ENCODE measurements at places on chromosomes 3 and 15.

DNA sequence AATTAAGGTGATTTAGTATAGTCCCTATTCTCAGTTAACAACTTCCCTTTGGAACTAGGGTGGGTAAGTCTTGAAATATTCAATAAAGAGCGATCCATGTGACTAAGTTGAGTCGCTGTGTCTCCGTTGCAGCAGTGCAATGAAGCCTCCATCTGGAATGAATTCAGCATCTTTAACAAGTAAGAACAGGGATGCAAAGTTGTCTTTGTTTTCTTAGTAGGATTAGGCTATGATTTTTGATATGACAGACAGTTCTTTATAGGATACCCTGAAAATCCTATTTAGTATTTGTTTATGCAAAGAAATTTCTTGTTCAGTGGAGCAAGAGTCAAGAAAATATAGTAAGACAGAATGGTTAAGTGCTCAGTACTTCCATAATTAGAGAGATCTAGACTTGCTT is 52.7 kb downstream of the RBMS3 start:
- no peak for DNase-seq

DNA sequence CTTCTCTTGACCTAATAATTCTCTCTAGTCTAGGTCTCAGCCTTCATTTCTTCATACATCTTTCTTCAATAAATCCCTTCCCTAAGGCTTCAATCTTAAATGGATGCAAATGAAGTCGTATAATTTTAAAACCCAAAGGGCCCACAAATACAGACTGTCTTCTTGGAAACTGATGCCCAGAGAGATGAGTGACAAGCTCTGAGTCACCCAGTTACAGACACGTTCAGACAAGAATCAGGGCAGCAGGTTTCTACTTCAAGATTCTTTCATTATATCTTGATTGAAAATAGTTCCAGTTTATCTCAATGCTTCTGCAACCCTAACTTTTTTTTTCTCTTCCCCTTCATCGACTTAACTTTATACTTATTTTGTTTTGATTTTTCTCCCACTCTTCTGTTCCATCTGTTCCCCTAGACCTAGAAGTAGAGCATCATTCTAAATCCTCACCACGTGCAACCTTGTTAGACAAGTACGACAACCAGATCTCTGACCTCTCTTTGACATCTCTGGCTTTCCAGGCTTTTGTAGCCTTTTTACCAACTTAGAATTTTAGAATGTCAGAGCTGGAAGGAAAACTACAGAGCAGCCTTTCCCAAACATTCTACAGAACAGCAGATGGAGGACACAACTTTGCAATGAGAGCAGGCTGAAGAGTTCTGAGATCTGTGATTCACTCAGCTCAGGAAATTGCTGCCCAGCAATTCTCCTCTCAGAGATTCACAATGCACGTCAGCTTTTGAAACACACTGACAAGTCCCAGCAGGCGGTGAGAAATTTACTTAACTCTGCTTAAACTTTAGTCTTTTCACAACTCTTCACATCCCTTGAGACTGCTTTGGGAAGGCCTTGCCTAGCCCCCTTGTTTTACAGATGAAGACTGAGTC is 25.3 kb downstream of the NCEH1 start:
- no peak for DNase-seq

DNA sequence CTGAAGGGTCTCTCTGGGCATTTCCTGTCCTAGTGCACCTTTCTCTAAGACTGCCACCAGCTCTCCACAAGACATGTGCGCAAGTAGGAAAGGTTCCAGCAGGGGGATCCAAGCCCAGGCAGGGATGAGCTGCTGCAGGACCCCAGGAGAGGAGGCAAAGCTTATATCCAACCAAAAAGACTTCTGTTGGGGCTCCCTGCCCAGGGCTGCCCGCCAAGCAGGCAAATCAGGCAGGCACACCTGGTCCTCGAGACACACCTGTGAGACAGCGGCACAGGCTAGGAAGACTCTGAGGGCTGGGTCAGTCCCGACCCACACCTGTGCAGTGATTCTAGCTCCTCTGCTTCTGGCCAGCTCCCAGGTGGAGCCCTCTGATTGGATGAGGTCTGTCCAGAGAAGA is 80.6 kb downstream of the MYLK start:
- DNase-seq: no peak

- no peak for DNase-seq
Measured at GRCh38 chr3:105963161-105963560, 94.3 kb upstream of the CBLB start.

DNA sequence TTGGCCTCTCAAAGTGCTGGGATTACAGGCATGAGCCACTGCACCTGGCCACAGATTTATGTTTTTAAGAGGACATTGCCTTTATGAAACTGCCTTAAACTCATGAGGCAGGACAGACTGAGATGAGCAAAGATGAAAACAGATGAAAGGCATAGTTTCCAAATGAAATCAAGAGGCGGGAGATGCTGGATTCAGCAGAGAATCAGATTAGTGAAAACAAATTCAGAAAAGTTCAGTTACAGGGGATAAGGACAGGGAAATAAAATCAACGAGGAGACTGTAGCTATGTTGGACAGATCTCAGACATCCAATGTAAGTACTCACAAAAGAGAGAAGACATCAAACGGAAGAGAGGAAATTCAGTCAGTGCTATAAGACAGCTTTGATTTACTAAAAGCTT is 68.1 kb downstream of the ADAMTSL3 start:
- no peak for DNase-seq

DNA sequence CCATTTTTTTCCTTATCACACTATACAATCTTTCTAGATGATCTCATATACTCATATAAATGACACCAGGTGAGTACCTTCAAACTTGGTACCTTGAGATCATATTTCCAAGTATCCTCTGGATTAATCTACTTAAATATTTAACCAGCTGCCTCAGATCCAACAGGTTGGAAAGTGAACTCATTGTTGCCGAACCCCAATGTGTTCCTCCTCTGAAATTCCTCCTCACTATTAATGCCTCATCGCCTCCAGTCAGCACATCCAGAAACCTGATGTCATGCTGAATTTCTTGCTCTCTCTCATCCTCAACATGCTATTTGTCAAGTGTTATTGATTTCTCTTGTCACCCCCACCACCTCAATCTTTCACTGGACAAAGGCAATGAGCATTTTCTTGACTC is 221.8 kb downstream of the FMN1 start:
- DNase-seq: no peak

DNA sequence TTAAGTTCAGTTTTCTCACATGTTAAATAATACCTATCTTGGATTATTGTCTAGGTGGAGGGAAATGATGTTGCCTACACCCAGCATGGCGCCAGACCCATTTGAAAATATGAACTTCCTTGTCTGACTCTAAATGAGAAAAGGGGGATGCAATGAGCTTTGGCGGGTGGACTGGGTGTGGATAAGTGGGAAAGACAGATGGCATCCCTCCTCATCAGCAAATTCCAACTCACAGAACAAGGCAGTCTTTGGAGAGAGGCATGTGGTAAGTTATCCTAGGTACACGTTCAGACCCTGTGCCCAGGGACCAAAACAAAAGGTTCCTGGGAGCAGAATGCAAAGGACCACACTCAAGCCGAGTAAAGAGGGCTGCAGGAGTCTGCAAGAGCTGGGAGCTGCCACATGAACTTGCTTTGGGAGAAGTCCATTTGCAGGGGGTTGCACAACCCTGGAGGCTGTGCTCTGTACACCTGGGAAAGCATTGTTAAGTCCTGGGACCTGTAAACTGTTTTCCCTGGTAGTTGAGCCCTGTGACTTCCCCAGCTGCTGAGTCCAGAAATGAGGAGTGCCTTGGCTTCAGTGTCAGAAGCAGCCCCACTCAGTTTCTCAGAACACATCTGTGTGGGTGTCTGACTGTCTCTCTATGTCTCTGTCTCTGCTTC is 102.3 kb upstream of the TPM1 start:
- no peak for DNase-seq

GRCh38 chr3:37248164-37248563 is 73.8 kb upstream of the LRRFIP2 start:
- no peak for DNase-seq

DNA sequence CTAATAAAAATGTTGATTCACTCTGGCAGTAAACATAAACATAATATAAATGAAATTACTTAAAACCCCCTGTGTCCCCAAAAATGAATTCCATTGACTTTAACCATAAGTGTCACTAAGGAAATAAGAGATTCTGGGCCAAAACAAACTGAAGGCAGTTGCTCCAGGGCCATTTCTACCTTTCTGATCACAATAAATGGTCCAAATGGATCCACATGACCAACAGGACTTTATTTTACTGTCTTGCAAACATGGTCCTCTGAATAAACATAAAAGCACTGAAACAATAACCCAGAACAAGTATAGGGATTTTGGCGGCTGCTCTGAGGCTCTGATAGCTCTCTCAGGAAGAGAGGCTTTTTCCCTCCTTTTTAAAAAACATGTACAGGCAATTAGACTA is 77.3 kb downstream of the ETFA start:
- DNase-seq: no peak

DNA sequence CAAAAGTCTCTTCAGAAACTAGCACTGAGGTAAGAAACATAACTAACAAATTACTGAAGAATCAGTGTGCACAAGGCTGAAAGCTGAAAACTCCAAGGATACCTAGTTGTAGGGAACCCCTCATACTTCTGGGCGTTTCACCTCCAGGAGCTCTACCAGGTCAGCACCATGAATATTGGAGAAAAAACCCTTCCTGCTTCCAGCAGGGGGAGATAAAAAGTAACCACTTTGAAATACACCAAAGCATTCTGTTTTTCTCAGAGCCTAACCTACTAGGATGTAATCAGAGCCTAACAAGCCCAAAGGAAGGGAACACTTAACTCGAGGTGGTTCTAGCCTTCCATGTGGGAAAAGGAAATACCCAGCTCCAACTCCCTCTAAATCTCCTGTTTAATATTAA is 175.8 kb upstream of the MME start:
- no peak for DNase-seq

- DNase-seq: no peak
Measured at GRCh38 chr3:126998728-126999127, 15.8 kb downstream of the PLXNA1 start.

- no peak for DNase-seq
Measured at GRCh38 chr15:79192462-79193036, 90.0 kb upstream of the ANKRD34C start.

DNA sequence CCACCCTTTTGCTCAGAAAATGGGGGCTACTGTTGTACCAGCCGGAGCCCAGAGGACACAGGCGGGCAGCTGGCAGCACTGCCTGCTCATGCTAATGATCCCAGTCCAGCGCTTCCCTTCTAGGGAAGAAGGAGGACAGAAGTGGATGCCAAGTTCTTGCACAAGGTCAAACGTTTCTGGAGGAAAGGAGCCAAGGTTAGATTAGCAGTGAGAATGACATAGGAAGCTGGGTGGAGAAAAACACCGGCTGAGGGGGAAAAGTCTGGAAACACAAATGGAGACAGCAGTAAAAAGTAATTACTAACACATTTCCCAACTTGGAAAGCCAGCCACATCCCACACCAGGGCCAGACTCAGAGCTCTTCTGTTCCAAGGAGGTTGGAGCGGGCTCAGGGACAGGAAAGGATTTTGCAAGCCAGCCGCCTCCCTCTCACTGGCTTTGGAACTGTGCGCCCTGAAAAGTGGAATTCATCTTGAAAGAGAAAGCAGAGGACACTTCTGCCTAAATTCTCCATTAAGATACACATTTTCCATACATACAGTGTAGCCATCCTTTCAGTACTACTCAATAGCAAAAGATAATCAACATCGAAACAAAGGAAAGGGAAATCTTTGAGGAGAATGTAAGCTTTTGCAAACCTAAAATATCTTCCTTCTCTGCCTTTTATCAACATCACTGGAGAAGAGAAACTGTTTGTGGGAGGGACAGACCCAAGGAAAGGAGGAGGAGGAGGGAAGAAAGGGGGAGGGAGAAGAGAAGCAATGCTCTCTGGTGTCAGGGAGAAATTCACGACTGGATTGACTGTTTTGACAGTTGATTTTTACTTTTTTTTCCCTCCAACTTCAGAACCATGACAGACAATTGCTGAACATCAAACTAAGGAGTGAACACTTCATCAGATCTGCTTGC is 133.6 kb downstream of the CD47 start:
- no peak for DNase-seq

GRCh38 chr3:157551961-157552360 is 48.7 kb upstream of the VEPH1 start:
- no peak for DNase-seq

- DNase-seq: no peak
Measured at GRCh38 chr3:20752416-20752815, 566.4 kb upstream of the SGO1 start.

- DNase-seq: no peak
Measured at GRCh38 chr3:194346621-194347020, 4.5 kb downstream of the CPN2 start.

DNA sequence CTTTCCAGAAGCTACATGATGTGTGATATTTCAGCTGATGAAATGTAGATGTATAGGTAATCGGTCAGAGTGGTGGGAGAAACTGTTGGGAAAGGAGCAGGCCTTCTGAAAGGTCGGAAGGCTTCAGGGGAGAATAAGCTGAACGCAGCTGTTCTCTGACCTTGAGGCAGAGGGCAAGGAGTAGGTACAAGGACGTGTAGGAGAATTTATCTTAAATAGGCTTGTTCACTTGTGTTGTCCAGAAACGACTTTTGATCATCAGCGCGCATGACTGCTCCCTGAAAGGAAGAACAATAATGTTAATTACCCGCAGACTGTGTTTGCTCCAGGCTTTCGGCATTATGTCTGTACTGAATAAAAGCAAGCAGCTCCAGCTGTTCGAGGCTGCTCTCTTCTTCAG is 39.6 kb downstream of the GPR160 start:
- DNase-seq: no peak

GRCh38 chr15:60120100-60120499 is 116.0 kb downstream of the FOXB1 start:
- no peak for DNase-seq

DNA sequence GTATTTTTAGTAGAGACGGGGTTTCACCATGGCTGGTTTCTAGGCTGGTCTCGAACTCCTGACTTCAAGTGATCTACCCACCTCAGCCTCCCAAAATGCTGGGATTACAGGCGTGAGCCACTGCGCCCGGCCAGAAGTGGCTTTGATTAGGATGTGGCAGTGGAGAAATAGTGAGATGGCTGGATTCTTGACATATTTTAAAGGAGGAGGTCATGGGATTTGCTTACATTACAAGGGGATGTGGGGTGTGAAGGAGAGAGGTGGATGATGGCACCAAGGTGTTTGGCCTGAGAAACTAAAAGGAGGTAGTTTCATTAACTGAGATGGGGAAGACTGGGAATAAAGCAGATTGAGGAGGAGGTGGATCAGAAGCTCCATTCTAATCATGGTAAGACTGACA is 15.0 kb upstream of the LTF start:
- no peak for DNase-seq

- no peak for DNase-seq
Measured at GRCh38 chr3:8509961-8510360, 8.3 kb downstream of the LMCD1 start.

All from stimulated activated naive CD8-positive, alpha-beta T cell treated with anti-CD3 and anti-CD28 coated beads, Interleukin-15, Interleukin-2, amounts not matched to agents 100 U/mL and 50 U/mL, for 24 hours (primary cell).